MV-4-11 (cell line): ENCODE measurements at places on chromosomes 4 and X.
A peak's percentile ranks its signal among the peaks of the same experiment; 100 is the strongest.

- DNase-seq, result no peak
Observed at GRCh38 chrX:23540532-23540931, 126.8 kb upstream of the PRDX4 start.

- DNase-seq, result no peak
Observed at GRCh38 chr4:24892278-24892677, 20.6 kb downstream of the CCDC149 start.

- no peak for DNase-seq
Observed at GRCh38 chr4:1211371-1211770, 37.6 kb downstream of the CTBP1 start.

DNA sequence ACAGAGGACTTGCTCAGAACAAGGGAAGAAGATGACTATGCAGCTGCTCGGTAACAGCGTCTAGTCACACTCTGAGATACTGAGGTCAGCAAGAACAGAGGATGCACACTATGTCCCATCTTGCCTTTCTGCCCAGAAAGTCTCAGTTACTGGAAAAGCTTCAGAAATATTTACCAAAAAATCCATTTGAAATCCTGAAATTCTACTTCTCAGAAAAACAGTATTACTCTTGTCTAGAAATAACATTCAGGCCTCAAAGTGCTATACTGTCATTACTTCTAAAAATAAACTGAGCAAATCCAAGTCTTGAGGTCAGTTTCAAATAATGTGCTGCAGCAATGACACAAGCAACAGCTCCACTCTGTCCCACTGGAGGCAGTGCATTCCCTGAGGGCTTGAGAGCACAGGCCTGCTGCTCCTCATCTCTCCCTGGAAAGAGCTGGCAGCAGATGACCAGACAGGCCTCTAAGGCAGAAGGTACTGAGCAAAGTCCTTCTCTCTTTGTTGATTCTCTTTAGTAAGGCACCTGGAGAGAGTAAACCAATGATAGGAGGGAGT, 76.9 kb downstream of the CAMK2D start:
- DNase-seq, result peak; percentile 5
